ENCODE measurements at places on chromosomes 2 and 18.

DNA sequence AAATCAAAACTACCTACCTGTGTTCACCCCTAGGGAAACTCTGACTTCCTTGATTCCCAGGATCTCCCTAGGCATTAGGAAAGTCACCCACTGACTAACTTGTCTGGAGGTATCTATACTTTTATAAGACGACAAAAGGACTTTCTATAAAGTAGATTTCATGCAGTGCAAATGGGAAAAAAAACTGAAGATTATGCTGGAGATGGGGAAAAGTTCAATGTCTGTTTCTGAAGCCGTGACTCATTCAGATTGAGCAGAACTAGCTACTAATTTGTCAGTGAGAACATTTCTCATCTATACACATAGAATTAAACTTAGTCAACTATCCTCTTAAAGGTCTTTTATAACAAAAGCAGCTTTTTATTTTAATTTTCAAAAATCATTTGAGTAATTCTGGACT, 6.0 kb downstream of the SEPTIN10 start:
- DNase-seq = no peak

DNA sequence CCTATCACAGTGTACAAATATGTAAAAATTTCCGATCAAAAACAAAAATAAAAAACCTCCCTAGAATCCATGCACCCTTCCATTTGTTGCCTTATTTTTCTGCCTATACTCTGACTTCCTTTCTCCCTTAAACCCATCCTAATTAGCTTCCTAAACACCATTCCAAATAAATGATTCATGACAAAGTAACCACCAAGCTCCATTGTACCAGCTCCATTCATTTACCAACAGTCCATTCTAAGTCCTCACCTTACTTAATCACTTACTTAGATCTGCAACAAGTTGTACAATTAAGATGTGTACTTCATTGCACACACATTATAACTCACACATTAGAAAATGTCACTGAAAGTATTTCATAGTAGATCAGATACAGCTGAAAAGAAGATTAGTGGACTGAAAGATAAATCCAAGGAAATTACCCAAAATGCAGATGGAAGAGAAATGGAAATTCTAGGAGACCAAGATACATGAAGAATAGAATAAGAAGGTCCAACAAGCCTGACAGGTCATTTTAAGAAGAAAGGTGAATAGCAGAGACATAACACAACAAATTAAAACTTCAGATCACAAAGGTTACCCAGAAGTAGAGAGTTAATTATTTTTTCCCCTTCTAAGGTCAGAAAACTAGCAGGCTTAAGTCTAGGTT, 154.6 kb downstream of the DYM start:
- no peak for DNase-seq

DNA sequence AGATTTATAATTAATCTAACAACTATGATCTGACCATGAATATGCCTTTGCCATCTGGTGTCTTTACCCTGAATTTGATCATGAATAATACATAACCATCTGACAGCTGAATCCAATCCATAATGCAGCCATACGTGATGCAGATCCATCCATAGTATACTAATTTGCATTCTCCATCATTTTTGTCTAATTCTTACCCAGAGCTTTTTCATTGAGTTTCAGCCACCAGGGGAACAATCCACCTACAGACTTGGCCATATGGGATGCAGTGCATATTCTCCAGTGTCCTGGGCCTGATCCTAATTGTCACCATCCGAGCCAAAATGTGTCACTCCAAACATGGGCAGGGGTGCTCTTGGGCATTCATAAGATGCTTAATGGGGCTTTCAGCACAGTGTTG, 227.2 kb upstream of the CRIM1 start:
- no peak for DNase-seq

DNA sequence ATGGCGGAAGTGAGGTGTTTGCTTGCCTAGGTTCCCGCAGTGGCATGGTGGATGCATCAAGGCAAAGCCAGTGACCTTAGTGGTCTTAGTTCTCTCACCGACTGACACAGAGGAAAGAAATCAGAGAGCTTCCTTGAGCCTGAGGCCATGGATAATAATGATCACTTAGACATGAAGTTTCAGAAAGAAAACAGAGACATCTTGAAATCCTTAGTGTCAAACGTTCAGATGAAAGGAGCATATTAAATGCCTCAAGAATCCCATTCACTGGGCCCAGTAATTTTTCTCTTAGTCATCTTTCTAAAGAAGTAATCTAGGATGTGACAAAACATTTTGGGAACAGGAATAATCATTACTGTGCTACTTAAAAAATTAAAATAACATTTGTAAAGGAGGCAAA, 35.2 kb downstream of the COPS8 start:
- no peak for DNase-seq

DNA sequence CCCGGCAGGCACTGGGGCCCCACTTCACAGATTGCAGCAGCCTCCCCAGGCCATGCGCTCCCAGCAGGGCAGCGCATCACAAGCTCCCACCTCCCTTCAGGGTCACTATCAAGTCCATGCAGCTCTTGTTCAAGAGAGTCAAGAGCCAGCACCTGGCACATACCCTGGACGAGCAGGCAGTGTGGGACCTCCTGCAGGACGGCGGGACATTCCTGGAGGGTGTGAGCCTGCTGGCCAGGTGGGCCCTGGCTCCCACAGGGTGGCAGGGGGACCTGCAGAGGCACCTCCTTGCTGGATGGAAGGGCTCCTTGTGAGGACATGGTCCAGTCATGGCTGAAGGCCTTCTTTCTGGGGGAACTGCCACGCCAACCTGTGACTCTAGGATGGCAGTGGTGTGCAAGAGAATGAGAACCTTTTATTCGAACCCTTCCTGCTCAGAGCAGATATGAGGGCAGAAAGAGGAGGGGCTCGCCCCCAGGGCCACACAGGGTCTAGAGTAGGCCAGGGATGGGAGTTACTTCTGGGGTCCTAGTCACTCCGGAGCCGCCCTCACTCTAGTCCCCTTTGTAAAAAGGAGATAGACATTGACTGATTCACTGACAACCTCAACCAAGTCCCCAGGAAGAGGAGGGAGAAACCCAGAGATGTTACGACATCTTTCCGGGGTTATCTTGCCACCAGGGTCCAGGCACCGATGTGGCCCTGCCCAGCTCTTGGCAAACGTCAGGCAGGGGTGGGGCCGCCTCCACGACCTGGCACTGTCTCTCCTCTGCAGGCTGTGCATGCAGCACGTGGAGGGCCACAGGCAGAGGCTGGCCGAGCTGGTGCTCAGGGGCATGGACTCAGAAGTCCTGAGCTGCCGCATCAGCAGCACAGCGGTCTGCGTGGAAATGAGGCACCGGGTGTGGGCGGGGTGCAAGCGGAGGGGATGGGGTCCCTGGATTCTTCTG, 31.3 kb downstream of the HJURP start:
- no peak for DNase-seq

GRCh38 chr18:54329787-54330186, 27.9 kb downstream of the STARD6 start:
- DNase-seq = no peak

DNA sequence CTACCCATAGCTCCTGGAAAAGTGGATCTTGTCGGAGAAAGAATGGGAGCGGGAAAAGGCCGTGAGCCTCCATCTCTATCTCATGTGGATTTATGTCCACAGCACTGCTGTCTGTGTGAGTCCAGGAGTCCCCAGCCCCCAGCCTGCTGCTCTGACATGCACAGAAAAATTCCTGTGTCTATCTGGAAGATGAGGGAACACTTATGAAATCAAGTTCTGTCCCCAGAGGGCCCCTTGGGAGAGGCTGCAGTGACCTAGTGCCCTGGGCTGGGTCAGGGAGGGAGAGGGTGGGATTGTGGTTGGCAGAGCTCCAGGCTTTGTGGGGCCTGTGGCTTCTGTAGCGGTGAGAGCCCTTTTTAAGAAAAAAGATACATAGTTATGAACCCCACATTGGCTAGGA, 37.6 kb downstream of the HJURP start:
- no peak for DNase-seq

DNA sequence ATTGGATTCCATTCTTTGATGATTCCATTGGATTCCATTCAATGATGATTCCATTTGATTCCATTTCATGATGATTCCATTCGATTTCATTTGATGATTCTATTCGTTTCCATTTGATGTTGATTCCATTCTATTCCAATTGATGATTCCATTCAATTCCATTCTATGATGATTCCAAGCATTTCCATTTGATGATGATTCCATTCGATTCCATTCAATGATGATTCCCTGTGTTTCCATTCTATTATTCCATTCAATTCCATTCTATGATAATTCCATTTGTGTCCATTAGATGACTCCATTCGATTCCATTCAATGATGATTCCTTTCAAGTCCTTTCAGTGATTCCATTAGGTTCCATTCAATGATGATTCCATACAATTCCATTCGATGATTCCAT, 1090.5 kb downstream of the RPIA start:
- no peak for DNase-seq

- DNase-seq = no peak
Observed at GRCh38 chr2:8367833-8368232, 314.0 kb upstream of the ID2 start.

GRCh38 chr2:88601286-88601685, 26.0 kb downstream of the EIF2AK3 start:
- DNase-seq = peak; percentile 82

DNA sequence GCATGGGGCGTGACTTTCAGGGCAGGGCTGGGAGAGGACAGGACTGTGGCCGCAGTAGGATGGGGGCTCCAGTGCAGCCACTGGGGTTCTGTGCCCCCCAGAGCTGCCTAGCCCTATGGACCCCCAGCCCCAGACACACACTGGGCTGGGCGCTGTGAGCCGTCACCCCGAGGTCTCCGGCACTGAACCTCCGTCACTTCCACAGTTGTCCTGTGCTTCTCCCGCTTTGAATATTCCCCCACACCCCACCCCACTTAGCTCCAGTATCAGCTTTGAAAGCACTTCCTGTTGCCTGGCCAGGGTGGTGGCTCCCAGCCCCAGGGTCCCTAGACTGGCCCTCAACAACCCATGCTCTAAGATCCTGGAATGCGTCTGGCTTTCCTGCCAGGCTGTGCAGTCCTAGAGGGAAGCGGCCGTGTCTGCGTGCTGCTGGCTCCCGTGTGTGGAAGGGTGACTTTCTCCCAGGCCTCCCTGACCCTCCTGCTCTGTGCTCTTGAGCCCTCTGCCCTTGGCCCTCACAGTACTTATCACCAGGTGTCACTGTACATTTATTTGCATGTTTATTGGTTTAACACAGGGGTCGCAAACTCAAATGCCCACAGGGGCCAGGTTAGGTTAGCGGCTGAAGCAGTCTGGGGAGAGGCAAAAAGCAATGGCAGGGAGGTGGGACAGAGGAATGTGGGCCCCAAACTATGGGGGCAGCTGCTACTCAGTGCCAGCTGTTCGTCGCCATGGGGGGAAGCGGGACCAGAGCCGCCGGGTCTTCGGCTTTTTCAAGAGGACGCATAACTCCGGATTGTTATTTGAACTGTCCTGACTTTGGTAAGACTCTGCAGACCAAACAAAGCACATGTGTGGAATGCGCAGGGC, 9.9 kb downstream of the OBSL1 start:
- no peak for DNase-seq

- peak; percentile 74 for DNase-seq
Observed at GRCh38 chr2:237732790-237733381, 65.7 kb upstream of the RBM44 start.

DNA sequence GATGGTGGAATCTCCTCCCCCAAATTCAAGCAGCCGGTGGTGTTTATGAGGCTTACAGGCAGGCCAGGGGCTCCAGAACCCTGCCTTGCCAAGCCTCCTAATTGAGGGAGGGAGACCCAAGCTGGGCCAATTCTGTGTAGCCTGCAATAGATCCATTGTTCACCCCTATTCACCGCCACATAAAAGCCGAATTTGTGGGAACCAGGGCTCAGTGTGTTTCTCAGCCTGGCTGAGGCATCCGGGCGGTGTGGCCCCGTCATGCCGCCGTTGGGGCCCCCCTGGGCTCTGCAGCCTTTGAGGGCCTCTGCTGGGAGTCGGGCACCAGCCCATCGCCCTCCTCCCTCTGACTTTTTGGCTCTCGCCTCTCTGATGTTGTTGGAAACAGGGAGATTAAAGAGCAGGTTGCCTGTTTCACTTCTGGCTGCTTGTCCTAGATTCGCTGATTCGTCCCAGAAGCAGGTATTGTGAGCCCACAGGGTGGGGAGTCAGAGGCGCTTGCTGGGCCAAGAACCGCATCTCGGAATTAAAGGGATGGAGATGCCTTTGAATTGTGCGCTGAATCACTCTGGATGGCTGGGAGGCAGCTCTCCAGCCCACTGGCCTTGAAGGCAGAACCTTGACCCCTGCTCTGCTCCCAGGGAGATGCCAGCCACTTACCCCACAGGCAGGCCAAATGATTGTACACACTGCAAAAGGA, 14.7 kb upstream of the OTOS start:
- DNase-seq = no peak

- DNase-seq = no peak
Observed at GRCh38 chr2:241163601-241164118, 13.4 kb downstream of the PPP1R7 start.

DNA sequence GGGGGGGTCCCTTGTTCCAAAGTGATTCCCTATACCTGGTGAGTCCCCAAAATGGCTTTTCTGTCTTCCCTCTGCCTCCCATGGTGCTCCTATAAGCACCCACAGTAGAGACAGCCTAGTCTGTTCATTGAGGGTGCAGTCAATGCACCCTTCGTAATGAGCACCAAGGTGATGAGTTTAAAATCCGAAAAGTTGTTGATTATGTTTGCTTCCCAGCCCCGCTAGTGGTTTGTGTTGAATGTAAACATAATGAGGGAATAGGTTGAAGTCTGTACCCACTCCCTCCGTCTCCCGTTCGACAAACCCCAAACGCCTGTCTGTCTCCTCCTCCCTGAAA, 2.3 kb downstream of the FOSL2 start:
- DNase-seq = no peak

GRCh38 chr2:69269330-69269729, 117.7 kb downstream of the GFPT1 start:
- no peak for DNase-seq

DNA sequence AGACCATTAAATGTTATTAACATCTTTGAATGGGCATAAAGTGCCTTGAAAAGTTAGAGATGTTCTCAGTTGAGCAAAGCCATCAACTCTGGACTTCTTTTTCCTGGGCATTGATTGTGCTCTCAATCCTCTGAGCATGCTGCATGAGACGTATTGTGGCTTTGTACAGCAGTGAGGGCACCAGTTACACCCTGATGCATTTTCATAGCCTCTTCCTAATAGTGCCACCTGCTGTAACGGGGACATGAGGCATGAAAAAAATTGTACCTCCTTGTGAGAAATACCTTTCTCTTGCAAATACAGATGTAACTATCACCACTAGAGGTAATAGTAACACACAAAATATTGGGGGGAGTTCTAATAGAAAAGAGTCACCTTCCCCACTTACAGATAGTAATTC, 697.5 kb downstream of the TMEM182 start:
- no peak for DNase-seq

DNA sequence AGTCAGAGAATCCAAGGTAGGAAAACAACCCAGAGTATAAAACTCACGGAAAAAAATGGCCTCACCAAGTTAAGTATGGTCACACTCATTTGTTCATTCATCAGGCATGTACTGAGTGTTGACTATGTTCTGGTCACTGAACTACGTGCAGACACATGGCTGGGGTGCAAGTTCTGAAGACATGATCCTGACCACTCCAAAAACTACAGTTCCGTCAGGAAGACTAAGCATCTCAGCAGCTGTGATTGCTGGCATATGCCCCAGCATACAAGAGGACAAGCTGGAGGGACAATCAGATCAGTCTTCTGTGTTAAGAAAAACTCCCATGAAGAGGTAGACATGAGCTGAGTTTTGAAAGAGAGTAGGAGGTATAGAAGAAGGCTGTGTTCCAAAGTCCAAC, 72.8 kb downstream of the TCF4 start:
- no peak for DNase-seq

GRCh38 chr2:832635-833034, 118.0 kb upstream of the SNTG2 start:
- no peak for DNase-seq

GRCh38 chr18:31634331-31634713, 42.6 kb downstream of the TTR start:
- DNase-seq = no peak

- no peak for DNase-seq
Observed at GRCh38 chr2:99571021-99571420, 81.2 kb upstream of the REV1 start.
